ENCODE measurements at places on chromosomes 16 and 17.
A peak's percentile ranks its signal among the peaks of the same experiment; 100 is the strongest.

- no peak for DNase-seq
Measured at GRCh38 chr16:3819746-3820724, 60.5 kb downstream of the CREBBP start.

- no peak for DNase-seq
Measured at GRCh38 chr17:35708149-35708548, 23.3 kb upstream of the RASL10B start.

- DNase-seq: no peak
Measured at GRCh38 chr16:79595931-79596450, 4.5 kb downstream of the MAF start.

GRCh38 chr16:28104404-28104803 lies 40.9 kb upstream of the GSG1L start:
- DNase-seq: no peak

DNA sequence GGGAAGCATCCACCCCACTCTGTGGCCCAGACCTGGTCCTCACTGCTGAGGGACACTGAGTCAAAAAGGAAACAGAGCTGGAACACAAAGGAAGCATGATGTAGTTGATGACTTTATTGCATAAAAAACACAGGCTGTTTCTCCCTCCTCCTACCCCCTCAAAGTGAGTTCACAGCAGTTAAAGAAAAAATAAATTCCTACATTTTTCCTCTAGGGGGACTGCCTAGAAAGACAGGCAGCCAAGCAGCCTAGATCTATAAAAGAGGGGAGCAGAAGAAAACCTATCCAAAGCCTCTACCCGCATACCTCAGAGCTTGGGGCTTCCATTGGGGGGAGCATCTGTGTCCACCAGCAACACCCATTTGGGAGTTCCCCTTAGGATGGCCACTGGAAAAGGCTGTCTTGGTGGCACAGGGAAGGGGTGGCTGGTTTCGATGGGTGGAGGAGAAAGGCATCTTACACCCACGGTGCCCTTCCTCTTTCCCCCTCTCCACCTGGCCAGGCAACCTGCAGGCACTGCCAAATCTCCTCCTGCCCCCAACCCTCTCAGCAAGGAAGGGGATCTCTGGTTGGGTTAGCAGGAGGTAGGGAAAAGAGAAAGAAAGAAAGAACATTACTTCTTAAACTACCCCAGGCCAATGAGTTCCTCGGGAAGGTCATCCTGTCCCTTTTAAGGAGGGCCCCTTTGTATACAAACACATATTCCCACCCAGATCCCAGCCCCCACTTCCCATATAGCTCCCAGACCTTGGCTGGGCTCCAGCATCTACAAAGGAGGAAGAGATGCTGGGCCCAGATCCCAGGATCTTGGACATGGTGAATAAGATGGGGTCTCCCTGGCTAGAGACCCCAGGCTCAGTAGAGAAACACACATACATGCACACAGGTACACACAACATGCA lies 4.0 kb upstream of the SCRN2 start:
- no peak for DNase-seq

DNA sequence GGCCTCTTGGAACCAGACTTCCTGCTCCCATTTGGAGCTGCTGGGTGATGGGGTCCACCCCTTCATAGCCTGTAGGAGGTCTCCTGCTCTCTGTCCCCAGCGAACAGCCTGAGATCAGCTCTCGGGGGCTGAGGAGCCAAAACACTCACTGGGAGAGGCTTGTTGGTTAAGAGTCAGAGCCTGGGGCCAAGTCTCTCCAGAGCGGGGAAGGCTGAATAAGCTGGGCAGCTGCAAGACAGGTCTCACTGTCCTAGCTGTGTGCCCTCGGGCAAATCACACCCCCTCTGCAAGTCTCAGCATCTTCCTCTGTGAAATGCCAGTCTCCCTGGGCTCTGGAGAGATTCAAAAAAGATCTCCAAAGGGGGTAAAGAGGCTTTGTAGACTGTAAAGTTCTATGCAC lies 174.6 kb downstream of the WSCD1 start:
- DNase-seq: no peak

DNA sequence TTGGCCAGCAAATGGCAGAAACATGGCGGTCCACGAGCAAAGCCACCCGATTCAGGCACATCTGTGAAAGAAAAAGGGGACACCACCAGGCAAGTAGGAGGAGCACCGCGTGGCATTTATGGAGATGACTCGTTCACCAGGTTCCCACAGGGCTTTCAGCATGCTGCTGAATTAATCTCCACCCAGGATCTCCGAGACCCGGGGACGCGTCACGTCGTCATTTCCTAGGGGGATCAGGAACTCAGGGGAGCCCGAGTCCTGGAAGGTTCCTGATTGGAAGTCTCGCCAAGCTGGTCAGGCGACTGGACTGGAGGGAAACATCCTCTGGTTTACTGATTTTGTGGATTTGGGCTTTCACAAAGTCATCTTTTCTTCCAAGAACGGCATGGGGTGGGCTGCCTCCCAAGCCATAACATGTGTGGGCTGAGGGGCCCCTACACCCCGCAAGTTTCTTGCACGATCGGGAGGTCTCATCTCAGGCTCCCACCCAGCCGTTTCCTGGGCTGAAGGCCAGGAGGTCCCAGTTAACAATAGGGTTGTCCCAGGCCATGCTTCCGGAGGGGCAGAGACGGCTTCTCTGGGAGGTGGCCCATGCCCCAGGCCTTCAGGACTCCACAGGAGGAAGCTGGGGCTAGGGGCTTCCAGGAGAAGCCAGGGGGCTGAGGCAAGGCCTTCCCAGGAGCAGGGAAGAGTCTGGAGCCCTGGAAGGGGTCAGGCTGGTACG lies 645 bp downstream of the DNAH17 start:
- no peak for DNase-seq

DNA sequence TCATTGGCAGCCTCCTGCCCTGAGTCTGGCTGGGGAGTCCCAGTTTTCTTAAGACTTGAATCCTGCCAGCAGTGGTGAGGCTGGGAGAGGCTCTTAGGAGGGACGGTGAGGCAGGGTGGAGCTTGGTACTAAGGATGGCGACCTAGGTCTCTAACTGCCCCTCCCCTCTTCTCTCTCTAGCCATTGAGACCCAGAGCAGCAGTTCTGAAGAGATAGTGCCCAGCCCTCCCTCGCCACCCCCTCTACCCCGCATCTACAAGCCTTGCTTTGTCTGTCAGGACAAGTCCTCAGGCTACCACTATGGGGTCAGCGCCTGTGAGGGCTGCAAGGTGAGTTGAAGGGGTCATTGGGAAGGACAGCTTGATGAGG lies 16.4 kb downstream of the GJD3 start:
- no peak for DNase-seq

- no peak for DNase-seq
Measured at GRCh38 chr16:71629278-71630016, 3.5 kb downstream of the MARVELD3 start.

DNA sequence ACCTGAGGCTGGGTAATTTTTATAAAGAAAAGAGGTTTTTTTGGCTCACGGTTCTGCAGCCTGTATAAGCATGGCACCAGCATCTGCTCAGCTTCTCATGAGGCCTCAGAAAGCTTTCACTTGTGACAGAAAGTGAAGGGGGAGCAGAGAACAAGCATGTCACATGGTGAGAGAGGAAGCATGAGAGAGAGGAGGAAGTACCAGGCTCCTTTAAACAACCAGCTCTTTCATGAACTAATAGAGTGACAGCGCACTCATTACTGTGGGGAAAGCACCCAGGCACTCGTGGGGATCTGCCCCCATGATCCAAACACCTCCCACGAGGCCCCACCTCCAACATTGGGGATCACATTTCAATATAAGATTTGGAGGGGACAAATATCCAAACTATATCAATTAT lies 86.8 kb downstream of the USP32 start:
- DNase-seq: no peak

DNA sequence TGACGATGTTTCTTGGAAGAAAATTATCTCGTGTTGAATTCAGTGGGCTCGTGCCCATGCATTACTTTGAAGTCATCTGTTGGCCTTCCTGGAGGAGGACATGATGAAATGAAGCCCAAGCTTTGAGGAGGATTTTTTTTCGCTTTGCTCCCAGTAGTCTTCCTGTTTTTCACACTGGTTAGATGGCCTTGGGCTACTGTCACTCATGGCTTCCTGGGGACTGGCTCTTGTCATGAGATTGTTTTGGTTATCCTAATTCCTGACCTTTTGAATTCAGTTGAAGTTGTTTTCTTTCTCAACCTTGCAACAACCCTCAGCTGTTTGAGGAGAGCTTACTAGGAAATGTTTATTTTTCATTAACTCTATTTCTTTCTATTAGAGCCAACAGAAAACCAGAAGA lies 430.7 kb downstream of the HS3ST3B1 start:
- no peak for DNase-seq

- DNase-seq: peak; percentile 99
Measured at GRCh38 chr17:7583253-7584109, at the start of gene MPDU1. Gene MPDU1 (plus strand): TSS chr17:7583852. CDS start chr17:7583863, 11 bp downstream.

DNA sequence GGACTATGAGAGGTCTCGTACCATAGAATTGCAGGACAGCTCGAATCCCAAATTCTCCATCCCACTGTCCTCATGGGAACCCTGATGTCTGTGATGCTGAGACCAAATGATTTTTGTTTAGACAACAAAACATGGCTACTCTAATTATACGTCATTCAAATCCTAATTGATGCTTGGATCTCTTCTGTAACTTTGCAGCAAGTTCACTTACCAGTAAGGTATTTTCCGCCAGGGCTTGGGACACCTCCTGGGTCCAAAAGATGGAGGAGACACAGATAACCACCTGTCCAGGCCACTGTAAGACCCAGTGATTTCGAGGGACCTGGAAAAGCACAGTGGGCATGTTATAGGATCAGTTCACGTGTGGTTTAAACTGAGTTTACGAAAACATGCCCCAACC lies 92.8 kb downstream of the DNAH3 start:
- DNase-seq: no peak

- peak; percentile 83 for DNase-seq
Measured at GRCh38 chr17:1008008-1008761, 11.3 kb downstream of the TIMM22 start.

DNA sequence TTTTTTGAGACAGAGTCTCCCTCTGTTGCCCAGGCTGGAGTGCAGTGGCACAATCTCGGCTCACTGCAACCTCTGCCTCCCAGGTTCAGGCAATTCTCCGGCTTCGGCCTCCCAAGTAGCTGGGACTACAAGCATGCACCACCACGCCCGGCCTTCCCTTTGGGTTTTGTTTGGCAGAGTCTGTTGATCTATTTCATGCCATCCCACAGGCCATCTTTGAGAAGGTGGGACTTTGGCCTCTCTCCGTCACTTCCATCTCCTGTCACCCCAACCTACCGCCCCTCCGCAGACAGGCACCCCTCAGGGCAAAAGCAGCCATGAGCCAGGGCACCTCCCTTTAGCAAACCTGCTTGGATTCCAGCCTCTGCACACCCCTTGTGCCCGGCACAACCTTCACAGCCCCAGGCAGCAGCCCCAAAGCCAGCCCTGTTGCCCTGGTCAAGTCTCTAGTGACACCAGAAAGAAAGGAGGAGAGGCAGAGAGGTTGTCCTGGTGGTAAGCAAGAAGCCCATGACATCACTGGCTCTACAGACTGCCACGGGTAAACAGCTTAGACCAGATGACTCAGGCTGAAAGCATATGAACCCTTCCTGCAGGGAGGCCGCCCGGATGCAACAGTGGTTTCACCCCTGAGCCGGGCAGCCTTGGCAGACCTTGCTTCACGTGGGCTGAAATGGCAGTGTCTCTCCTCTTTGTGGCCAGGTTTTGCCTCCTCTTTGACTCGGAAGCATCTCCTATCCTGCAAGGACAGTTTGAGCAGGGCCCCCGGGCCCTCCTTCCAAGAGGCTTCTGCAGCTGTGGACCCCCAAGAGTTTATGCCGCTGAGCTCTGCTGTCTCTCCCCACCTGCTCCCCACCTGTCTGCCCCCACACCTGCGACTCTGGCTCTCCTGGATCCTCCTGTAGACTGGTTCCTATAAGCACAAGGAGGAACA lies 8.1 kb upstream of the TIMP2 start:
- peak; percentile 92 for DNase-seq

DNA sequence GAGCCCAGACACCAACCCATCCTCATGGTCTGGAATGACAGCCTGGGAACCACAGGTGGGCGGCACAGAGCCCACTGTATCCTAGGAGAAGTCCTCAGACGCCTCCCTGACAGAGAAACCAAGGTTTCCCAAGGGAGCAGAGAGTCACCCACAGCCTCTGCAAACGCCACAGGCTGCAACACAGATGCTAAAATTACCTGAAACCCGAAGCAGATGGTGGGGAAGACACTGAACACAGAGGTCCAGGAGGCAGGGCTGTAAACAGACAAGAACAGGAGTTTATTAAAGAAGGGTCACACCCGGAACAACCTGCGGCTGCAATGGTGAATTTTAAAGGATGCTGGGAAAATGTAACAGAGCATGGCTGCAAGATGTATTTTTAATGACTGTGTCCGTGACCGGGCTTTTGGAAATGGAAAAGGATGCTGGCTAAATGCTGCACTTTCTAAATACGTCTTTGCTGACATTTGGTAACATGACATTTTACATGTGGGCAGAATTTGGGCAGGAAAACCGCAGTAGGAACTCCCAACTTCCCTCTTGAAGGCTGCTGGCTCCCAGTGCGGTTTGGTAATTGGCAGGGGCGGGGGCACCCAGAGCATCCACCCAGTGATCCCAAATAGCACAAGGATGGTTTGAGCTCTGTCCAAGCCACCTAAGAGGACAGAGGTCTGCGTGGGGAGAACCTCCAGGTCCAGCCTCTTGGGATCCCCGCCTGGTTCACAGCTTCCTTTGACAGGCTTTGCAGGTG lies 13.1 kb downstream of the SLC38A8 start:
- DNase-seq: no peak
